Neural progenitor cell (in vitro differentiated cells): ENCODE measurements at places on chromosomes 1 and 21. TPM values are rescaled to one million over a fixed set of nuclear protein-coding genes. Genes with fewer than 3 reads are reported as not detected.

SMIM11 gene
- total RNA-seq = 4.8 and 18.1 TPM in 2 replicates

DNA sequence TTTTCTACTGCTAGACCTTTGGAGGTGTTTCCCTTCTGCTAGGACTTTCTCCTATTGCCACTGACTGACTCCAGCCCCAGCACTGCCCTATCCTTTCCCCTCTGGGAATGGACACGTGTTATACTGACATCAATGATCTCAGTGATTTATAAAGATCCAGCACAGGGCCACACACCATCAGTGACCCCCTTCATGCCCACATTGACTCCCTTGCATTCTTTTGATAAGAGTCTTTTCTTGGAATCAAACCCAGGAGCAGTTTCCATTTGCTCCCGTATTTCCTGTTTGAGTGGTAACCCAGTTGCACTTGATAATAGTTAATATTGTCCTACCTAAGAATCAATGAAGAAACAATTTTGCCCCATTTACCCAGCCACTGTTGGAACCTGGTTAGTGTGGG lies 501.0 kb upstream of the USP24 start:
- no peak for DNase-seq

DNA sequence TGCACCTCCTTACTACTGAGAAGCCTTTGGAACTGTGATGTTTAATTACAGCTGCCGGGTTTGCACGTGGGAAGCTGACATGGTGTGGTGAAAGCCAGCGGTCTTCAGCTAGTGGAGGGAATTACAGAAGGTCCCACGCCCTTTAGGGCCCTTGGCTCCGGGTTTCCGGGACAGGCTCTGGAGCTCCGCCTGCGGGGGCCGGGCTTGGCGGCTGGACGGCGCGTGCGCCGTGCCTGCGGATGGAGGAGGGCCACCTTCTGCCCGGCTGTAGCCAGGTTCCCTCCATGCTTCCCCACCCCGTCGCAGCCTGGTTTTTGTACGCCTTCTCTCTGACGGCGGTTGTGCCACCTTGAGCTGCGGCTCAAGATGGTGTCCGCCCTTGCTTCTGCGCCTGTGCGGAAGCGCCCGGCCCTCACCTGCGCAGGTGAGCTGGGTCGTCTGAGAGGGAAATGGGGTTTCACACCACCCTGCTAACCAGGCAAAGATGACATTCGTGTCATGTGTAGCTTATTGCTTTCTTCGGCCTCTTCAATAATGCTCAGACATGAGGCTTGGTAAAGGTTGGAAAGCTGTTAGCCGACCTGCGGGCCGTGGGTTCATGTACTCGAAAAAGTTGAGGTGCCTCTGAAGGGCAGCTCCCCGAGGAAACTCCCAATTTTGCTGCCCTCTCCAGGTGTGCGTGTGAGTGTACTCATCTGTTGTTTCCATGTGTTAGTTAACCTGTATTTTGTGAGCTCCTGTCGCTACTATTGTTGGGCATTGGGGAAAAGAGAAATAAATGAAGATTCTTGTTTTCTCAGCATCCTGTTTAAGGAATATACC lies 36.6 kb upstream of the OPRD1 start:
- DNase-seq = peak; percentile 23

GRCh38 chr1:218468711-218469110 lies 123.6 kb downstream of the TGFB2 start:
- DNase-seq = no peak

DNA sequence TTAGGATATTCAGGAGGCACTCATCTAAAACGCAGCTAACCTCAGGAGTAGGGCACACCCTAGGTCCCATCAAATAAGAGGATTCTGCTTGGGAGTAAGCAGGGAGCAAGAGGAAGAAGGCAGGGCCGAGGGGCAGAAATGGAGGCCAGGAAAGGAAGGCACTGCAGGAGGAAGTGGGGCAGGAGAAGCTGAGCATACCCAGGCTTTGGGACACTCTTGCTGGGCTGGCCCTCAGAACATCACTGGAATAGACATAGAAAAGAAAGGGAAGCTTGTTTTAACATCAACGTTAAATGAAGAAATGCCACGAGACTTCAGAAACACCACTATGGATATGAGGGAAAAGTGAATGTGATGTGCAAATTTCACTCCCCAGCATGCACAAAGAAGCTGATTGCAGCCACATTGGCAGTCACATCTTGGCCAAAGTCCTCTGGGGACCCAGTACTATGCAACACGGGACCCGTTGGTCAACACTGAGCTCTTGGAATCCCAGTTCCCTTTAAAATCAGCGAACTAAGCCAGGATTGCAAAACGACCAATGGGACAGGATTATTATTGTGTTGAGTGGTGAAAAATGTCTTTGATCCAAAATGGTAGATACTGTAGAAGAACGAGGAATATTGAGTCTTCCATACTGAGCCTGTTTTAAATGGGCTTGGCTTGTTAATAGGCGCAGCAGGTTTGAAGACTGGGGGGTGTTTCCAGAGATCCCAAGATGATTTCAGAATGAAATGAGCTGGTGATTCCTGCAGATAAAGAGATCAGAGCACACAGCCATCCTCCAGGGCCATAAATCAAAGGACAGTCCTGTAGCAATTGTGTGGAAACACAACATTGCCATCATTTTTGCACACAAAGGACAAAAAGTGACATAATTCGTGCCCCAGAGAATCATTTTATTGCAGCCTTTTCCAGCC lies 152.4 kb downstream of the TOMM20 start:
- no peak for DNase-seq

DNA sequence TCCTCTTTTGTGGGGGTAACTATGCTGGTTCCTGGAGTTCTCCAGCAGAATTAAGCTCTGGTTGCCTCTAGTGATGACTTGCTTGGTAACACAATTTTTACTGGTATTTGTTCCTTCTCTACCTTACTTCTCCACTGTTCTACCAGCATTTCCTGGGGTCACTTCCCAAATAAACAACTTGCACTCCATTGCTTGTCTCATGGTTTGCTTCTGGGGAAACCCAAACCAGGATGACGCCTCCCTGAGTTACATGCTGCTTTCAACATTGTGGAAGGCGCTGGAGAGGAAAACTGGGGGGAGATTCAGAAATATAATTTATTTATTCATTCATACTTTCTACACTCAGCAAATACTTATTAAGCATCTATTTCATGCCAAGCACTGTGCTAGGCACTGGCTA lies 55.3 kb upstream of the AK4 start:
- DNase-seq = no peak

- peak; percentile 78 for DNase-seq
Observed at GRCh38 chr1:47449822-47450552, 12.1 kb downstream of the FOXD2 start.

DNA sequence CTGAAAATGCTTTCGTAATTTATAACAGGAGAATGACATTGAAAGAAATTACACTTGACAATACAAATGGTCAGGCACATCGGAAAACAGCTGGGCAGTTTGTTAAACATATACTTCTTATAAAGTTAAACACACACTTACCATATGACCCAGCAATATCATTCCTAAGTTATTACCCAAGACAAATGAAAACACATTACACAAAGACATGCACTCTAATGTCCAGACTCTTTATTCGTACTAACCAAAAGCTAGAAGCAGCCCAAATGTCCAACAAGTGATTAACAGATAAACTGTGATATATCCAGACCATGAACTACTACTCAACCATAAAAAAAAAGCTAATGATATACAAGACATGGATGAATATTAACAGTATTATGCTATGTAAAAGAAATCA lies 8.5 kb downstream of the AKT3 start:
- DNase-seq = no peak
